ENCODE measurements at places on chromosomes 7 and 10.

- no peak for DNase-seq
Measured at GRCh38 chr7:99141334-99141733, 2.6 kb downstream of the SMURF1 start.

DNA sequence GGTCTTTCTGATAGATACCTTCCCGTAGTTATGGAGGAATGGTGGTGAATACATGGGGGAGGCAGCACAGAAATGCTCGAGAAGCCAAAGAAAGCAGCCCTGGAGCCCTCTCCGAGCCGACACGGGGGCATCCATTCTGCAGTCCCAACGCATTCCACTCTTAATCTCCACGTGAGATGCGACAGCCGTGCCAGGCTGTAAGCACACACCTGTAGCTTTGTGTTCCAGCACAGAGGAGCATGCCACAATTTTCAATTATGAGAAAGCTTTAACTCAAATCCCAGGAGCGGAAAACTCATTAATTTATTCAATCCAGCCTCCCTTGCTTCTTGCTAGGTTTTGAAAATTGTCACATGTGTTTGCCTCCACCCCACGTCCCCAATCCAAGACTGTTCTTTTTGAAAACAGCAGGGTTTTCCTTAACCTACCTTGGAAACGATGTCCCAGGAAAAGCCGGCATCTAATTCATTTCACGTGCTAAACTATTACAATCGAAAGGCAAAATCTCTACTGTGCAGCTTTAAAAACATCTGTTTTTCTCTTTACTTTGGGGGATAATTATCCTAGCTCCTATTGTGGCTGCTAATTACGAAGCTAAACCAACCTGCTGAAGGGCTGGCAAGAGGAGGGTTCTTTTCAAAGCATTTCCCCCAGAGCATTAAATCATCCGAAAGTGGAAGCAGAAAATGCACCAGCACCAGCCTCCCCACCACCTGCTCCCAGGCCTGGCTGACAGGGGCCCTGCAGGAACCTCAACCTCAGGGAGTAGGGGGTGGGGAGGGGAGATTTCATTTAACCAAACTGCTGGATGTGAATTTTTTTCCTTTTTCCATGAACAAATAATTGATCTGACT, 56.0 kb upstream of the CHST15 start:
- DNase-seq, result no peak

DNA sequence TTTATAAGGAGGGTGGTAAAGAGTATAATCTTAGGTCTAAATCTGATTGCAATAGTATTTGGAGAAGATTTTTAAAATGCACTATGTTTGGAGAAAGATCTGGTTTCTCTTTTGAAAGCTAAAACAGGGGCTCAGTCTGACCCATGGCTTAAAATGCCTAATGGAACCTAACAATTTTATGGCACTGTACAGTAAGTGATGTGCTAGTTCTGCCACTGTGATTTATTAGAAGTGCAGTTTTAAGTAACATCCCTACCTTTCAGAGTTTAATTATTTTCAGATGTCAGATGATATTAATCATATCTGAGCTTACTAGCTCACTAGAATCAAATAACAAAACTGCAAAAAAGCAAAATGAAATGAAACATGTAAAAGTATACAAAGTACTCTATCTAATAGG, 514.7 kb upstream of the KCND2 start:
- no peak for DNase-seq

DNA sequence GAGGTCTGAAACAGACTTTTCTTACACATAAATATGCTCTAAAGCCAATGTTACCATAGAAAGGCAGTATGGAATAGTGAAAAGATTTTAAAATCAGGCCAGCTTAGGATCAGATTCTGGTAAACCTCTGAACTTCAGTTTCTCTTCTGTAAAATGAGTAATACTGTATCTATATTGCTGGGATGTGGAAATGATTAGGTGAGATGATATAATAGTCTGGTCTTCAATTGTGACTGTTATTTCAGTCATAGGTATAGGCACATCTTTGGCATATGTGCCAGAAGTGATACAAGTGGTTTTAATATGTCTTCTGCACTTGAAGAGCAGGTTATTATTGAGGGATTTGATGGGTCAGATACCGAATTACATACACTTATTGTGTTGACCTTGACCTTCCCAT, 7.2 kb downstream of the ZNF277 start:
- DNase-seq, result no peak

DNA sequence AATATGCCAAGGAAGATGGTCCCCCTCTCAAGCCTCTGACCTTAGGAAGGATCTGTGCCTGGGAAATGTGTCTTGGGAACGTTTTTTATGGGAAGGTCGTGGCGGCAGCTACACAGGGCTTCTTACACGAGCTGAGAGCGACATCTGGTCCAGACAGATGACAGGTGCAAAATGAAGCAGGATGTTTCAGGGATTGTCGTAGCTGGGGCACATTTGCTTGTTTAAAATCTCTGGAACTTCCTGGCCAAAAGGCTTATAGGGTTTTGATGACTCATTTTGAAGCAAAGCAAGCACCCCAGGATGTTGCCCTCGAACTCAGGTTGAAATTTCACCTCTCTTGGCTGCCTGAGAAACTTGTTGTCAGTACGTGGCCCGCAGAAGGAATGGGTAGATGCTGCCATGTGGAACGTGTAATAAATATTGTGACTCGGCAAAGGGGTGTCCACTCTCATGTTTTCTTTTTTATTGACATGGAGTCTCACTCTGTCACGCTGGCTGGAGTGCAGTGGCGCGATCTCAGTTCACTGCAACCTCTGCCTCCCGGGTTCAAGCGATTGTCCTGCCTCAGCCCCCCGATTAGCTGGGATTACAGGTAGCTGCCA, 117.5 kb downstream of the CAMK1D start:
- DNase-seq, result no peak

Data from activated T-cell treated with anti-CD3 and anti-CD28 coated beads, Interleukin-2, amount 50 U/mL, for 72 hours (primary cell).